ENCODE measurements at places on chromosomes 4 and X.
A peak's percentile ranks its signal among the peaks of the same experiment; 100 is the strongest.

DNA sequence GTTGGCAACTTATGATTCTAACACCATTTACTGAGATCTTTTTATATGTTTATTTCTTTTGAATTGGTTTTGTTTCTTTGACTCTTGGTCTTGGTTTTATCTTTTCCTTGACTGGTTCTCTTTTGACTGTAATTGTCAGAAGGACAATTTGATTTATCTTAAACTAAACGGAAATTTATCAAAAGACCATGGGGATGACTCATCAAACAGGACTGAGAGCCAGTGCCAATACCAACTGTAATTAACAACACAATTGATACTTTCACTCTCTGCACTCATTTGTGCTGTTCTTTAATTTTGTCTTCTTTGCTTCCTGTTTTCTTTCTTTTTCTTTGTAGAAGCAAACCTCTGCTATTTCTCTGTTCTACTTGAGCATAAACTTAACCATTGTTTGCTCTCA, 776.8 kb downstream of the CCSER1 start:
- no peak for DNase-seq
- no peaks in the 10 kb centered on the region for H3K36me3 ChIP-seq
- H3K27ac ChIP-seq: no peak overlapping the region
- no peaks in the 10 kb centered on the region for H3K4me1 ChIP-seq
- no peaks in the 10 kb centered on the region for H3K27me3 ChIP-seq
- H3K4me3 ChIP-seq: no peak overlapping the region

DNA sequence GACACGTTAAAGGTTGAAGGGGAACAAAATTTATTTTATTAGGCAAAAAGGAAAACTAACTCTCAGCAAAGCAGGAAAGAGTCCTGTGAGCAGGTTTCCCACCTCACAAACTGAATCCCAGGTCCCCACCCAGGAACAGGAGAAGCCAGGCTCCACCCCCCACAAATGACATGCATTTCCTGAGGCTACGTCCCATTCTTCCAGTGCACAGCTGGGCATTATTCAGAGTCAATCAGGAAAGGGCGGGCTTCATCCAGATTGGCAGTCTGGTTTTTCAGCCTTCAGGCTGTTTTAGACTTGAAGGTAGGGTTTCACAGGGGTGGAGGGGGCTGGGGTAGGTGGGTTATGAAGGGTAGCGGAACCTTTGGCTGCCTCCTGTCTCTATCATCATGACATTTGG, 11.9 kb upstream of the ASIC5 start:
- H3K36me3 ChIP-seq: no peaks in the 10 kb centered on the region
- no peaks in the 10 kb centered on the region for H3K27me3 ChIP-seq
- DNase-seq: no peak
- H3K4me1 ChIP-seq: no peaks in the 10 kb centered on the region
- H3K4me3 ChIP-seq: no peak overlapping the region
- H3K27ac ChIP-seq: no peak overlapping the region

DNA sequence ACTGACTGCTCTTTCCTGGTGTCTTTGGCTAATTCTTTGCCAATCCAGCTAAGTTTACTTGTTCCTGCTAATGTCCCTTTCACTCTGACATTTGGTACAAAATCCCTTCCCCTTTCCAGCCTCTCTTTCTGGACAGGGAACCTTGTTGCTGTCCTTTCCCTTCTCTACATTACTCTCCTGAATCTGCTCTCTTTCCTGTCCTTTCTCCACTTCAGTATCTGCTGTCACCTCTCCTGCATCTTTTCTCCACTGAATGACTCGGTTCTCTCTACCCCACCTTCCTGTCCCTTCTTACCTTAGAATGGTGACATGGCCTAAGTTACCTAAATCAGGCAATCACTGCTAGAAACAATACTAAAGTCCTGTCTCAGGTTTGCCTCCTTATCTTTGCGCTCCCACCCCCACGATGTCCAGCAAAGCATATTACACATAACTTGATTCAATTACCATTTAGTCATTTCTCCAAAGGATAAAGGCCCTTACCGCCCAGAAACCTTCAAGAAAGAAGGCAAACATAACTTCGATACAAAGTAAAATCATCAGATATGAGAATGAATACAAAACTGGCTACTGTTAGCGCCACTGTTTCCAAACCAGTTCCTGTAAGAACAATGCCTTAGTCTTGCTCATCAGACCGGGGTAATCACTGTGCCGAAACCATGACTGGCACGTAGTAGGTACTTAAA, 890 bp downstream of the BOD1L1 start:
- peak overlapping the region; percentile 90 for H3K27ac ChIP-seq
- H3K4me3 ChIP-seq: peak overlapping the region; percentile 96
- peaks cover 18% of the 10 kb centered on the region for H3K4me1 ChIP-seq

- H3K4me3 ChIP-seq: peak overlapping the region; percentile 48
- no peaks in the 10 kb centered on the region for H3K4me1 ChIP-seq
- peak; percentile 18 for DNase-seq
- H3K36me3 ChIP-seq: no peaks in the 10 kb centered on the region
Measured at GRCh38 chrX:107628662-107629539, 591 bp downstream of the PRPS1 start.

GRCh38 chr4:85777908-85778631, 303.1 kb downstream of the ARHGAP24 start:
- no peak for DNase-seq
- H3K27ac ChIP-seq: peak overlapping the region; percentile 65
- H3K4me1 ChIP-seq: no peaks in the 10 kb centered on the region
- H3K36me3 ChIP-seq: no peaks in the 10 kb centered on the region

GRCh38 chr4:137794764-137795254, 262.5 kb upstream of the PCDH18 start:
- no peaks in the 10 kb centered on the region for H3K27me3 ChIP-seq
- DNase-seq: no peak
- H3K36me3 ChIP-seq: no peaks in the 10 kb centered on the region
- no peak overlapping the region for H3K27ac ChIP-seq

DNA sequence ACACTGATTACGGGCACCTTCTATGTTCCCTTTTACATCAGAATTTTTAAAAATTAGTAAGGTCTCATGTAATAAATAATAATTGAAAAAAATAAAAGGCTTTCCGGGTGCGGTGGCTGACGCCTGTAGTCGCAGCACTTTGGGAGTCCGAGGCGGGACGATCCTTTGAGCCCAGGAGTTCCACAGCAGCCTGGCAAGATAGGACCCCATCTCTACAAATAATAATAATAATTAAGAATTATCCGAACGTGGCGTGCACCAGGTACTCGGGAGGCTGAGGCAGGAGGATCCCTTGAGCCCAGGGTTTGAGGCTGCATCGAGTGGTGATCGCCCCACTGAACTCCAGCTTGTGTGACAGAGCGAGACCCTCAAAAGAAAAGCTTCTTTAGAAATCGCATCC, 771 bp upstream of the LAMTOR3 start:
- H3K36me3 ChIP-seq: no peaks in the 10 kb centered on the region
- peaks cover 34% of the 10 kb centered on the region for H3K4me1 ChIP-seq
- no peaks in the 10 kb centered on the region for H3K27me3 ChIP-seq
- H3K4me3 ChIP-seq: no peak overlapping the region
- DNase-seq: no peak

GRCh38 chr4:25814301-25815136, 48.3 kb downstream of the SEL1L3 start:
- no peak overlapping the region for H3K27ac ChIP-seq
- no peak overlapping the region for H3K4me3 ChIP-seq
- DNase-seq: peak; percentile 19
- H3K27me3 ChIP-seq: no peaks in the 10 kb centered on the region
- no peaks in the 10 kb centered on the region for H3K36me3 ChIP-seq
- peaks cover 7% of the 10 kb centered on the region for H3K4me1 ChIP-seq

GRCh38 chrX:100376576-100376975, 33.5 kb downstream of the PCDH19 start:
- no peaks in the 10 kb centered on the region for H3K36me3 ChIP-seq
- no peaks in the 10 kb centered on the region for H3K27me3 ChIP-seq
- H3K4me3 ChIP-seq: no peak overlapping the region
- H3K27ac ChIP-seq: no peak overlapping the region

DNA sequence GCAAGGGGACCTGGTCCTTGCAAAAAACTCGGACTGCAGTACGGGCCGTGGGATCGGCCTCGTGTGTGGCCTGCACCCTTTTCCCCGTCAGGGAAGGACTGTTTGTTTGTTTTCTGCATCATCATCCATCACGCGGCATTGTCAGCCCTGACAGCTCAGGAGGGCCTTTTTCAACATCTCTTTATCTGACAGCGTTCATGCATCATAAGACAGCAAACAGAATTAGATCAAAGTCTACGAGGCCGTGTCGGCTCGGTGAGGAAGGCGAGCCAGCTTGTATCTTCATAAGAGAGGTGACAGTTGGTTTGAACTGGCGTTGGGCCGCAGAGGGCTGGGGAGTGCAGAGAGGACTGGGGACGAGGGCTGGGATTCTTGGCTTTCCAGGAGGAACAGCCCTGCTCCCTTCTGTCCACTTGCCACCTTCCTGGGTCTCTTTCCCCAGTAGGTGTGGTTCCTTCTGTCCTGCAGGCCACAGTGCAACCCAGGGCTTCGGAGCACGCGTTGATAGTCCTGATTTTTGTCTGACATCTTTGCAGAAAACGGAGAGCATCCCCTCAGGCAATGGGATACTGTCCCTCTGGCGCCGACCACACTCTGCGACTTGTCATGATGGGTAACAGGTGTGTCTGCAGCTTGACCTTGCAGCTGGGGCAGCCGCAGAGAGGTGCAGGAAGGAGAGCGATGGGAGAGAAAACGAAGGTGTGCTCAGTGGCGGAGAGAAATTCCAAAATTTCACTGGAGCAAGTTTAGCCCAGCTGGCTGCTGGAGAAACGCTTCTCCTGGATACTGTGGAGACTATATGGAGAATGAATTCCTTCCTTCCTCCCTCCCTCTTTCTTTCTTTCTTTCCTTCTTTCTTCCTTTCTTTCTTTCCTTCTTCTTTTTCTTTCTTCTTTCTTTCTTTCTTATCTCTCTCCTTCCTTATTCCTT, 104.0 kb upstream of the SHOX start:
- H3K36me3 ChIP-seq: no peaks in the 10 kb centered on the region
- no peak overlapping the region for H3K4me3 ChIP-seq
- no peaks in the 10 kb centered on the region for H3K27me3 ChIP-seq
- no peak for DNase-seq

GRCh38 chrX:40663078-40663740, 15.8 kb upstream of the CXorf38 start:
- H3K4me3 ChIP-seq: no peak overlapping the region
- no peak for DNase-seq
- no peaks in the 10 kb centered on the region for H3K4me1 ChIP-seq
- no peaks in the 10 kb centered on the region for H3K27me3 ChIP-seq
- H3K36me3 ChIP-seq: no peaks in the 10 kb centered on the region
